ENCODE measurements at places on chromosomes 2 and 18.

- no peak for DNase-seq
Observed at GRCh38 chr2:199870581-199870980, 19.6 kb upstream of the FTCDNL1 start.

DNA sequence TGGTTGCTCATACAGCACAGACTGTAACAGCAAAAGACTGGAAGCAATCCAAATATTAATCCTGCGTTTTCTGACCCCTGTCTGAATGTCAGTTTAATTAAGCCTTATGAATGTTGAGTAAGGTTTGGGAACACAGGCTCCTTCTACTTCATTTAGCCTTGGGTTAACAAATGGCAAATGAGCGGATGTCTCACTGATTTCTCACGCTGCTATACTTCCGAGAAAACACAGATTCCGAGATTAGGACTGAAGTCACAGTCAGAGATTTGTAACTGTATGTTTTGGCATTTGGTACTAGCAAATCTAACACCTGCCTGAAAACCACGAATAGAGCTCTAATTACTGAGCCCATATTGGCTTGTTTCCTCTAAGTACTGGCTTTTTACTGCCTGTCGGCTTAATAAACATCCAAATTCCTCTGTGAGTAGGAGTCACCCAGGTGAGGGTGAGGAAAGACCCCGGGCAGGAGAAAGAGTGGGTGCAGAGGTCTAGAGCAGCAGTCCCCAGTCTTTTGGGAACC, 10.6 kb downstream of the MC5R start:
- DNase-seq, result no peak

- no peak for DNase-seq
Observed at GRCh38 chr2:98709535-98709934, 21.4 kb downstream of the MGAT4A start.

DNA sequence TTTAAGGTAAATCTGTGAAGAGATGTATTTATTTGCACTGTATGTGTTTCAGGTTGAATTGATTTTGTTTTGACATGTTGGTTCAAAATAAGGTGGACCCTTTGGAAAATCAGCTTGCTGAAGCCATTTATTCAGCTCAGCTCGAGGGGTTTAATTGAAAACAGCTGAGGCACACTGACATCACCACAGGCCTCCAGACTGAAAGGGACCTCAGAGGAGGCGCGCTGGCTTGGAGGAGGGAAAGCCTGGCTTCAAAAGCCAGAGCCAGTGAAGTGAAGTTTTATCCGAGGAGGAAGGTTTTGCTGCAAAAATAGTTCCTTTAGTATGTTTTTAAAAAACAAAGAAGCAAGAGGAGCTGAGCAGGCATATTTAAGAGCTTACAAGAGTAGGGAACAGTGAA, 26.9 kb upstream of the DNMT3A start:
- DNase-seq, result no peak

DNA sequence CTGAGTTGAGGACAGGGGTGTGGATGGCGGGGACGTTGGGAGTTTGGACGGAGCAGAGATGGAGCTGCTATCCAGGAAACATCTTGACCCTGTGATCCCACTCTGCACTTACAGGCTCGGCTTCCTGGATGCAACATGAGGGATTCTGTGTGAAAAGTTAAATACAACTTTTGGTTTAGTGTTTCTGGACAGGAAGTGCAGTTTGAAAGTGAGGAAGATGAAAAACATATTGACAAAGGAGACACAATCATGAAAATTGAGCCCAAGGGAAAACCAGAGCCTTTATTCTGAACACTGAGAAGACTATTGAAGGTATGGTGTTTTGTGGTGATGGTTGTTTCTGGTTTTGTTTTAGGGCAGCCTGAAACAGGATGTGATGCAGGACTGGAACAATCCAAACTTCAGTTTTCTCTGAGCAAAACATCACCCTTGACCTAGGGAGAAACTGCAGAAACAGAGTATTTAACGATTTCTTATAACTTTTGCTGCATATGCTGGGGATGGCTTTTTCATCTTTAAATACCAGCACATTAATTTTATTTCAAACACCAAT, 76.5 kb upstream of the RFX8 start:
- no peak for DNase-seq

- no peak for DNase-seq
Observed at GRCh38 chr18:49527631-49528327, 34.1 kb upstream of the LIPG start.

DNA sequence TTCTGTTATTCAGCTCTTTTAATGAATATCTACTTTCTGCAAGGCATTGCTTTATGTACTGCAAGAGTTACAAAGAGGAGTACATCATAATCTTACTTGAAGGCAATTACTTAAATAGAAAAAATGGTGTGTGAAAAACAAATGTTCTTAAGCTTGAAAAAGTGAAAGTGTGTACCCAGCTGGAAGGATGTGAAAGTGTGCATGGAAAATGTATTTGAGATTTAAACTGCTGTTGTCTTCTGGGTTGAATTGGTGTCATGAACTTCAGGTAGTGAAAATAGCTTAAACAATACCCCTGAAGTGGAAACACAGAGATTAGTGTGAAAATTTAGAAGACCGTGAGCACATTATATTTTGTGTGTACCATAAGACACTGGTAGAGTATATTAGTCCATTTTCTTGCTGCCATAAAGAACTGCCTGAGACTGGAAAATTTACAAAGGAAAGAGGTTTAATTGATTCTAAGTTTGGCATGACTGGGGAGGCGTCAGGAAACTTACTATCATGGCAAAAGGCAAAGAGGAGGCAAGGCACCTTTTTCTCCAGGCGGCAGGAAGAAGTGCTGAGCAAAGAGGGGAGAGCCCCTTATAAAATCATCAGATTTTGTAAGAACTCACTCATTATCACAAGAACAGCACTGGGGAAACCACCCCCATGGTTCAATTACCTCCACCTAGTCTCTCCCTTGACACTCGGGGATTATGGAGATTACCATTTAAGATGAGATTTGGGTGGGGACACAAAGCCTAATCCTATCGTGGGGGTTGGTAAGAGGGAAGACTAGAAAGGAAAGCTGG, 38.8 kb downstream of the SCN2A start:
- DNase-seq, result no peak

GRCh38 chr2:210428393-210429179, 48.0 kb downstream of the LANCL1 start:
- no peak for DNase-seq

- no peak for DNase-seq
Observed at GRCh38 chr2:14524803-14525080, 107.8 kb upstream of the LRATD1 start.

DNA sequence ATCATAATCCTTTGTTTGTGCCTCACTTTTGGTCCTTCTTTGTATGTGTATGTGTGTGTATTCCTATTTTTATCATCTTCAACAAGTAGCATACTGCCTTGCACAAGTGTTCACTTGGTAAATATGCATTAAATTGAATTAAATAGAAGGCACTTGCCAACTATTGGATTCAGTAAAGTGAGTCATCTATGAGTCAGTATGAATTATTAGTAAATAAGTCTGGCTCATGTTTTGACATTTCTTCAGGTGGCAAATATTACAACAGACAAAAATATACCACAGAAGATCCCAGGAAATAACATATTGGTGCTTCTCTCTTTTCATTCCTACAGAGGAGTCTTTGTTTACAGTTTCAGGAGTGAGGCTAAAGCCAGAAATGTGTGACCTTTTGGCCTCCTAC, 84.1 kb downstream of the CDK15 start:
- no peak for DNase-seq
